ENCODE measurements at places on chromosomes 5 and 9. TPM values are rescaled to one million over a fixed set of nuclear protein-coding genes. Genes with fewer than 3 reads are reported as not detected.

The FOXD4L5 gene
- 0.39 TPM for polyA plus RNA-seq

The PCDHGA11 gene
- 3.9 TPM for polyA plus RNA-seq

The PKD2L2 gene
- polyA plus RNA-seq = 0.13 TPM

The MED7 gene
- polyA plus RNA-seq = 21.2 TPM

The PAEP gene
- polyA plus RNA-seq = not detected

The IL13 gene
- not detected for polyA plus RNA-seq

The CATSPER3 gene
- polyA plus RNA-seq = 1.3 TPM

The OCLN gene
- polyA plus RNA-seq = 43.2 TPM

The CD180 gene
- polyA plus RNA-seq = 0.86 TPM

The CNTNAP3 gene
- 6.4 TPM for polyA plus RNA-seq

The AHRR gene
- polyA plus RNA-seq = 3.2 TPM

The PCDHB7 gene
- 4.2 TPM for polyA plus RNA-seq

The CNTLN gene
- 11.3 TPM for polyA plus RNA-seq

The GRAMD2B gene
- 28.5 TPM for polyA plus RNA-seq

The PGM5 gene
- 41.7 TPM for polyA plus RNA-seq

The KCNV2 gene
- 0.10 TPM for polyA plus RNA-seq

The TESK1 gene
- 42.5 TPM for polyA plus RNA-seq

The FOCAD gene
- polyA plus RNA-seq = 26.8 TPM

The SYK gene
- polyA plus RNA-seq = 28.3 TPM
